ENCODE measurements at places on chromosomes 1 and 21.

GRCh38 chr21:29875873-29876272 lies 63.9 kb downstream of the GRIK1 start:
- no peak for DNase-seq

DNA sequence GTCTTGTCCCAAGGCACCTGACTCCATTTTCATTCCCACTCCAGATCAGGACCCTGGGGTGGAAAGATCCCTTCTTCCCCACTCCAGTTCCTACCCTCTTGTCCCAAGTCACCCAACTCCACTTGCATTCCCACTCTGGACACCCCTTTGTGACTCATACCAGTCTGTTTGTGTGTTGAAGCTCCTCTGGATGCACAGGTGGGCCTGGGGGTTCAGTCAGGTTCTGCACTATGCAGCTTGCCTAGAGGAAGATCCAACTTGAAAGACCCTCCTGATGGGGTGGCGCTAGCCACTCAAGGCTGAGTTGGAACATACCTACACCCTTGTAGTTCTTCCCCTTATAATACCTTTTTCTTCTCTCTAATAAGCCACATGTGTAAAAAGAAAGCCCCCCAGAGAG lies 9.8 kb upstream of the ANKRD35 start:
- DNase-seq, result no peak

GRCh38 chr1:96533820-96534219 lies 187.8 kb upstream of the PTBP2 start:
- DNase-seq, result no peak

DNA sequence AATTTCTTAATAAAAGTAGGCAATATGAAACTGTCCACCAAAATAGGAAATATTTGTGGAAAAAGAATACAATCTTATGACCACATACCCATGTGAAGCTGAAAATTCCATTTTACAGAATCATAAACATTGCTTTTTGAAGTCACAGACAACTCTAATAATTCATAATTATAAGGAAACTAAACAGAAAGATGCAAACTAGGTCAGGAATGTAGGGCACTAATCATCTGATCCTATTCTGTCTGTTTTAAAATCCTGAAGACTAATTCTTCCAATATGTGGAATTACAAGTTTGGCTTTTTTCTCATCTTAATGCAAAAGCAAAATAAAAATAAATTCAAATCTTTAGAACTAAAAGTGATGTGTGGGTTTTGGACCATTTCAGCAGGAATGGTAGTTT lies 528.6 kb downstream of the LTN1 start:
- DNase-seq, result no peak

- DNase-seq, result no peak
Measured at GRCh38 chr1:109397581-109398342, at the start of gene SORT1. Gene SORT1, minus strand, starts transcription at chr1:109397918. Its CDS starts 26 bp downstream, at chr1:109397892.

DNA sequence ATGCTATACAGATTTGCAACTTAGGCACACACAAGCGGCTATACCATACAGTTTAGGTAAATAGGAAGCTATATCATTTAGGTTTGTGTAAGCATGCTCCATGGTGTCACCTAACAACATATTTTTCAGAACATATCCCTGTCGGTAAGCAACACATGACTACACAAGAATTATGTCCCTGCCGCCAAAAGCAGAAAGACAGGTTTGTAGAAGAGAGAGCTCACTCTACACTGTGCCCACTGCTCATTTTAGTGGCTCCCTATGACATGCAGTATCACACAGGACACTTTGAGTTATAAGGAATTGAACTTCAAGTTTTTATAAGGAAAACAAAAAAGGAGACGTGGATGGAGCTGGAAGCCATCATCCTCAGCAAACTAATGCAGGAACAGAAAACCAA lies 132.5 kb upstream of the KAZN start:
- DNase-seq, result no peak

DNA sequence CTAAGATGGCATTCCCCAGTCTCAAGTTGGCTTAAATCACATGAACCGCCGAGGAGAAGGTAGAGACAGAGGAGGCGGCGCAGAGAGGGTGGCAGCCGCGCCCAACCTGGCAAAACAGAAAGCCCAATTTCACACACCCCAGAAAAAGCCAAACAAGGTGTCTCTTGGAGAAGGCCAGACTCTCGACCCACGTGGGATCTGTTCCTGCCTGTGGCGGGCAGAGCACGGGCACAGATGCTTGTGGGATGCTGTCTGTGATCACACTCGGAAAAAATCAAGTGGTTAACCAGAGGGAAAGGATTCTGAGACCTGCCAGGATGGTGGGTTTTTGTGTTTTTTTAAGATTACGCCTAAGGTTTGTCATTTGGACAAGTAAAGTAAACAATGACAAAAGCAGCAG lies 80.7 kb downstream of the MRPL37 start:
- no peak for DNase-seq

DNA sequence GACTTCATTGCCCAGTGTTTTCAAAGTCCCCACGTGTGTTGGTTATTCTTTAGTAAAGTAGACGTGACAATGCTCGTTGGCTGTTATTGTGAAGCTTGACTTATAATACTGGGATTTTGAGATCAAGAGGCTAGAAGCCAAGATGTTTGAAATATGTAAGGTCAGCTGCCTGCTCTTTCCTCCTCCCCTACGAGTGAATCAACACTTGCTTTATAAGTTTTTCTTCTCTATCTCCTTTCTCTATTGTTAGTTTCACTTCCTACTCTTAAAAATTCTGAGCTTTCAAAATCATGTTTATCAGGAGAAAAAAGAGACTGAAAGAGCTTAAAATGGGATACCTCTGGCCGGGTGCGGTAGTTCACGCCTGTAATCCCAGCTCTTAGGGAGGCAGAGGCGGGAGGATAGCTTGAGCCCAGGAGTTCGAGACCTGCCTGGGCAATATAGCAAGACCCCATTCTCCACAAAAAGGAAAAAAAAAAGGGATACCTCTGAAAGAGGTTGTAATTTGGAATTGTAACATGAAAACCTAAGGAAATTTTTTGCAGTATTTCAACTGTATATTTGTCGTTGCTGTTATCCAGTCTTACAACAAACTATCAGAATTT lies 72.0 kb downstream of the EPB41 start:
- no peak for DNase-seq

GRCh38 chr1:215005078-215005477 lies 77.5 kb upstream of the KCNK2 start:
- no peak for DNase-seq

- no peak for DNase-seq
Measured at GRCh38 chr1:158179301-158180041, 1.2 kb upstream of the CD1D start.

- DNase-seq, result no peak
Measured at GRCh38 chr1:14262637-14263036, 335.8 kb upstream of the KAZN start.

GRCh38 chr1:25113731-25114130 lies 118.6 kb downstream of the SYF2 start:
- DNase-seq, result no peak

- DNase-seq, result no peak
Measured at GRCh38 chr1:192959657-192960186, 99.4 kb downstream of the UCHL5 start.

- DNase-seq, result no peak
Measured at GRCh38 chr1:66074147-66074546, 281.5 kb downstream of the PDE4B start.
